ENCODE measurements at places on chromosomes 5 and 9. TPM values are rescaled to one million over a fixed set of nuclear protein-coding genes. Genes with fewer than 3 reads are reported as not detected.

FCN2 gene
- total RNA-seq: not detected

PLPPR1 gene
- total RNA-seq: not detected

POLK gene
- total RNA-seq: 18.9 TPM

PCDHB5 gene
- total RNA-seq: 0.49 TPM

GRCh38 chr9:133897675-133898074, 94.4 kb downstream of the VAV2 start:
- no peak for DNase-seq

DNA sequence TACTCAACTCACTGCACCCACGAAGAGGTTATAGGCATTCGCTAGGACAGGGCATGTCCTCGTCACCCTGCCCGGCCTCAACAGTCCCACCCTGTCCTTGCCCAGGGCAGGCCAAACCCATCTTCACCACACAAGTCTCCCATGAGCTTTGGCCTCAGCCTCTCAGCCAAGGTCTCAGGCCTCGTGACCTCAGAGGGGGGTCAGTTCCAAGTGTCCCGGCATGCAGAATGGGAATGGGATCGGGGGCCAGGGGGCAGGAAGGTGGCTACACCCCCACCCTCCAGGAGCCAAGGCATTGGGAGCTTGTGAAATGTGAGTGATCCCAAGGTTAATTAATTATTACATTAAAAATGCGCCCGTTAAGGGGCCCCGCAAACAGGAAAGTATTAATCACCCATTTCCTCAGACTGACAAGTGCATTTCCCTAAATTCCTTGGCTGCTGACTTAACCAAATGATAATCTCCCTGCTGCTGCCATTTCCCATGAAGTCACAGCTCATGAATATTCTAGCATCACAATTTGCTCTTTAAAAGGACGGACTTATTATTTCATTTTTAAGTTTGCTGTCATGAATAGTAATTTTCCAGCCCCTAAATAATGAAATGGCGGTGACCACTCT, 8.0 kb upstream of the UBAC1 start:
- no peak for DNase-seq

DNA sequence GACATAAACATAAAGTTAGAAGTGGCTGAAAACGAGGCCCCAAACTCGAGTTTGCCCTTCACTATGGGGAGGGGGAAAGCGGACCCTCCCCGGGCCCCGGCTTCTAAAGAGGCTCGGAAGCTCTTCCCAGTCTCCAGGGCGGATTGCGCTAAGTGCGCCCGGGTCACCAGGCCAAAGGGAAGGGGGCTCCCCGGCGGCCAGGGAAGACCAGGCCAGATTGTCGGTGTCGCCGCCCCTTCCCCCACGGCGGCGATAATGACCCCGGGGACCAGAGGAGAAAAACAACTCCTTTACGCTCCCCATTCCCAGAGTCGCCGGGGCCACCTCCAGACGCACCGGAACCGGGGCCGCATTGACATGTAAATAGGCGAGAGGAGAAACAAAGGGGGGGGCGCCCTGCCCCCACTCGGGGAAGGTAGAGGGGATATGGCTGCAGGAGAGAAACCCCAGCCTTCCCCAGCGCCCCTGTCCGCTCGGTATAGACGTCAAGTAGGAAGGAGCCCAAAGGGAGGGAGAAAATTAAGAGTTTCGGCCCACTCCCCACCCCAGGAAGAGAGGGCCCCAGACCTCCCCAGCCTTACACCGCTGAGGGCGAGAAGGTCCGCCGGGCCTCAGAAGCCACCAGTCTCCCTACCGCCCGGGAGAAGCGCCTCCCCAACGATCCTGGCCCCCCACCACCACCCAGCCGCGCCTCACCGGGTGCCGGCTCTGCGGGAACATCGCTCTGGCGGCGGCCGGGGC, 1.7 kb downstream of the TLE1 start:
- DNase-seq: peak; percentile 30

- no peak for DNase-seq
Measured at GRCh38 chr9:15697446-15697851, 144.6 kb downstream of the CCDC171 start.

- DNase-seq: no peak
Measured at GRCh38 chr5:3139499-3139931, 388.0 kb upstream of the IRX2 start.

DNA sequence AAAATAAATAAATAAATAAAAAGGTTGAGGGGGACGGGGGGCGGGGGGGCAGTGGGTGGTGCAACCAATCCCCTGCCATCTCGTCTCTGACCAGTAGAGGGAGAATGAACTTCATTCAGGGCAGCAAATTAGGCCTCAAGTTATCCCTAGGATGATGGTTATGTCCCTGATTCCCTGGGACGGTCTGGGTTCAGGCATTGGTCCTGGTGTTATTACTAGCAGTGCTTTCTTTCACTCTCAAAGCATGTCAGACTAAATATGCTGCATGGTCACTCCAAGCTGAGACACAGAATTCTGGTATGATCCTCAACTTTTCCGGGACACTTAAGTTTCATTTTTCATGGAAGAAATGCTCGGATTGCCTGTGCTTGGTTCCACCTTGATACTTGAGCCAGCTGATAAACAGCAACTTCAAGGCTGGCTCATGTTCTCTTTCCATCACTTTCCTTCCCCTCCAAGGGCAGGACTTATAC, 59.4 kb downstream of the DAP start:
- DNase-seq: no peak

DNA sequence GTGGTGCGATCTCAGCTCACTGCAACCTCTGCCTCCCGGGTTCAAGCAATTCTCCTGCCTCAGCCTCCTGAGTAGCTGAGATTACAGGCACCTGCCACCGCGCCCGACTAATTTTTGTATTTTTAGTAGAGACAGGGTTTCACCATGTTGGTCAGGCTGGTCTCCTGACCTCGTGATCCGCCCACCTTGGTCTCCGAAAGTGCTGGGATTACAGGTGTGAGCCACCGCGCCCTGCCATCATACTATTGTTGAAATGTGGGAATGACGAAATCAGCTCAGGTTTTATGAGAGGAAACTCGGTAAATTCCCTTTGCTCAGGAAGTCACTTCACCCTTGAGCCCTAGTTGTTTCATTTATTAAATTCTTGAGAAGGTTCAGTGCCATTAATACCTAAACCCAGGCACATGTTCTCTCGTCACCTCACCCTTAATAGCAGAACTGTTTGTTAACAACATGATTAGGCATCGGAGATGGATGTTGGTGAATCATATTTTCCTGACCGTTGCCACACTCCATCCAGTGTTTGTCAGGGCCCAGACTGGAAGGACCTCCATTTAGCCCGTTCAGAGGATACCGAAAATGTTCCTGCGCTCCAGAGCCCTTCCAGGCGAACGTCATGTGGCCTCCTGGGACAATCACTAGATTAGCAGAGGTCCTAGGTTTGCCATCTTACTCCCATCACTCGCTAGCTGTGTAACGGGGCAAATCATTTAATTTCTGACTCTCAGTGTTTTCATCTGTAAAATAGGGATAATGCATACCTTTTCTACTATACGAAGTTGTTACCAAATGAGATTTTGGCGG, 20.0 kb upstream of the CREBRF start:
- peak; percentile 53 for DNase-seq

GRCh38 chr9:32486839-32487562, 39.0 kb downstream of the RIGI start:
- DNase-seq: no peak

GRCh38 chr9:81404931-81405598, 284.3 kb downstream of the TLE1 start:
- no peak for DNase-seq

DNA sequence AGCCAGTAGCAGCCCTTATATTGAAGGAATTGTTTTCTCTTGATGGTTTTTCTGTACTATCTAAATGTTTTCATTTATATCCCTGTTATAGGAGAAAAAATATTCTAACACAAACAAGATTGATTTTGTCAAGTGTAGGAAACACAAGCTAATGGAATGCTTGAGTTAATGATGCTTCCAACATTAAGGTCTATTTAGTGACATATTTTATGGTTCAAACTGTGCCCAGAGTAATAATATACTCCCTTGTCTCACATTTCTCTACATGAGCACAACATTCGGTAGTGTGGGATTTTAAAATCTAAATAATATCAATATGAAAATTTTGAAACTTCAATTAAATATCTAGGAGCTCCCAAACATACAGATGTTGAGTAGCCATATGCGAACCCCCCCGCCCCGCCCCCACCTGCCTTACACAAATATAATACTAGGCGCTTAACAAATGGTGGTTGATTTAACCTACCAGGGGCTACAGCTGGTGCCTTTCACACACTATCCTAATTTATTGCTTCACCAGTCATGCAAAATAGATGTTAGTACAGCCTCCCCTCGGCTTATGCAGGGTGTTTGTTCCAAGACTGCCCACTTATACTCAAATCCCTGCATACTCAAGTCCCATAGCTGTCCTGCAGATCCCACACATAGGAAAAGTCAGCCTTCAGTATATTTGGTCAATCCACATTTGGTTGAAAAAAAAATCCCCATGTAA, 124.1 kb upstream of the ACO1 start:
- no peak for DNase-seq

DNA sequence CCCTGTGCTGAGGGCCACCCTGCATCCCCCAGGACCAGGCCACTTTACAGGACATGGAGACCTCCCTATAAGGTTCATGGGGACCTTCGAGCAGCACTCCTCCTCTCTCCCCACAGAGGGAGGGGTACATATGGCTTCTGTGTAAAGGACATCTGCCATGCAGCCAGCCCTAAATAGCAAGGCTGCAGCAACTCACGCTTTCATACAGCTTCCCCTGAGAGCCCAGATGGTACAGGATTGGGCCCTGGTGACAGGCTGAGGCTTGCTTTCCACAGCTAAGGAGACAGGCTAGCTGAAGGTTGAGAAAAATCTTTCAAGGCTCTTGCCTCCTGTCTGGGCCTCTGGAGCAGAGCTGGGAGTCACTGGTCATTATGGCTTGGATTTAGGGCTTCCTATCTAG, 147.0 kb upstream of the ZNF366 start:
- no peak for DNase-seq

DNA sequence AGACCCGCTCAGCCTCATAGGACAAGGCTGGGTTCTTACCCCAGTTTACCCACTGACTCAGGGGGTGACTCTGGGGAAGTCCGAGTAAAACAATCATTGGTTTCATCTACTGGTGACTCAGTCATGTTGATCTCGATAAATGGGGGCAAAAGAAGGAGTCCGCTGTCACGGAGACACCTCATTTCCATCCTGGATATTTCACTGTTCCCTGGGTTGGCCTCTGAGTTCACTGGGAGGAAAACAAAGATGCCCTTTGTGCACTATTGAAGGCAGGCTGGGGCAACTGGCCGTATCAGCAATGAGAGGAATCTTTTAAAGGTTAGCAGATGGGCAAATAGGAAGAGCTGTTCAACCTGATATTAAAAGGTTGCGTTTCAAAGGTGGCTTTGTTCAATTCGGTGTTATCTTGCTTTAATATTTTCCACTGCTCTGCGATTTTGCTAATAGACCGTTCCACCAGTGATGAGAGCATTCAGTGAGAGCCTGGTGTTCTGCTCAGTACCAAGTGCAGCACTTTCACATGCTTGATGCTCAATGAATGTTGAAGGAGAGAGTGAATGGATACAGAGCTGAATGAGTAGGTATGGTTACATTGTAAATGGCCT, 110.2 kb upstream of the EGFLAM start:
- DNase-seq: no peak

DNA sequence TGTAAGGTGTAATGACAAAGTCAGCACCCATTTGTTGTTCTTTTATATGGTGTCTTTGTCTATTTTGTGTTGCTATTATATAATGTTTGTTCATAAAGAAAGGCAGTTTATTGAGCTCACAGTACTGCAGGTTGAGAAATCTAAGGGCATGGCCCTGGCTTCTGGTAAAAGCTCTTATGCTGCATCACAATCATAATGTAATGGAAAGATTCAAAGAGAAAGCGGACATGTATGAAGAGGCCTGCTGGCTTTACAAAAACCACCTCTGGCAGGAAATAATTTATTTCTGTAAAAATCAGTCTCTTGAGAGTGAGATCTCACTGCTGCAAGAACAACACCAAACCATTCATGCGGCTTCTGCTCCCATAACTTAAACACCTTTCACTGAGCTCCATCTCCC, 746.7 kb upstream of the FAM174A start:
- DNase-seq: no peak

DNA sequence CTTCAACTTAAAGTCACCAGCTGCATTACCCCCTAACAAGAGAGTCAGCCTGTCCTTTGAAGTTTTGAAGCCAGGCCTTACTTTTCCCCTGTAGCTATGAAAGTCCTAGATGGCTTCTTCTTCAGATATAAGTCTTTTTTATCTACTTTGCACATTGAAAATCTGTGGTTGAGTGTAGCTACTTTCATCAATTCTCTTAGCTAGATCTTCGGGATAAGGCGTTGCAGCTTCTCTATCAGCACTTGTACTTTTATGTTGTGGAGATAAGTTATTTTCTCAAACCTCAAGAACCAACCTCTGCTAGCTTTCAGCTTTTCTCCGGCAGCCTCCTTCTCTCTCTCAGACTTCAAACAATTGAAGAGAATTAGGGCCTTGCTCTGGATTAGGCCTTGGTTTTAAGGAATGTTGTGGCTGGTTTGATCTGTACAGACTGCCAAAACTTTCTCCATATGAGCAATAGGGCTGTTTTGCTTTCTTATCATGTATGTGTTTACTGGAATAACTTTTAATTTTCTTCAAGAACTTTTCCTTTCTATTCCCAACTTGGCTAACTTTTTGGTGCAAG, 21.6 kb downstream of the CATSPER3 start:
- DNase-seq: no peak

- DNase-seq: peak; percentile 65
Measured at GRCh38 chr9:96654450-96655197, 493 bp downstream of the PRXL2C start.

- no peak for DNase-seq
Measured at GRCh38 chr5:159912033-159912800, 4.1 kb upstream of the ADRA1B start.

- DNase-seq: no peak
Measured at GRCh38 chr5:145853781-145854376, 18.7 kb upstream of the PRELID2 start.

GRCh38 chr5:10705747-10706146, 55.3 kb downstream of the DAP start:
- DNase-seq: no peak

DNA sequence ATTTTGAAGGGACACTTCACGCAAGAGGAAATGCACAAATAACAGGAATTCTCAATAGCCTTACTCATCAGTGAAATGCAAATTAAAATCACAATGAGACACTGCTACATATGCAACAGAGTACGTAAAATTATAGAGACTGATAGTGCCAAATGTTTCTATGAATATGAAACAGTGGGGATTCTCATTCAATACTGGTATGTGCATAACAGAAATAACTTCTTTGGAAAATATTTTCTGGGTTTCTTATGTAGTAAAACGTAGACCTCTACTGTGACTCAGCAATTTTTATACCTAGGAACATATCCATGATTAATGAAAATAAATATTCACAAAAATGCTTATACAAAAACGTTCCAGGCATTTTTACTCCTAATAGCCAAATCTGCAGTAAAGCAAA, 1625.2 kb downstream of the MAT2B start:
- no peak for DNase-seq

Measured in lower leg skin (tissue), 4 donors.